NCI-H1436 treated with DMSO at 0.1 percent for 48 hours (cell line): ENCODE measurements at places on chromosomes 2 and 18.
A peak's percentile ranks its signal among the peaks of the same experiment; 100 is the strongest.

DNA sequence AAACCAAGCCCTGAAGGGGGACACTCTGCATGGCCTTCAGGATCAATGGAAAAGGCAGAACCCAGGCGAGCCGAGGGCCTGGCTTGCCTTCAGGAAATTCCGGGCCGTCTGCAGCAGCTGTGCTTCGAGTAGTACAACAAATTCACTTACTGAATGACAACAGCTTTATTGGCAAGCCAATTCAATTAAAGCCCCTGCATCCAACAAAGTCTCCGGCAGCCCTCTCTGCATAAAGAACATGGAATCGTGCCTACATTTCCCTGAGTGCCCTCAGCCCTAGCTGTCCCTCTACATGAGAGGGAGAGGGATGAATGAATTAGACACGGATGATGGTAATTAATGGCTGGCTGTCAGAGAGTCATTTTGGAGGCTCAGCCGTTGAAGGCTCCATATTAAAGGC is 189.0 kb downstream of the BCL11A start:
- DNase-seq = no peak

- no peak for DNase-seq
Measured at GRCh38 chr2:237722616-237723015, 76.0 kb upstream of the RBM44 start.

- peak; percentile 8 for DNase-seq
Measured at GRCh38 chr2:119290859-119291587, 67.4 kb downstream of the STEAP3 start.

GRCh38 chr2:75200140-75201096 is 1.1 kb upstream of the TACR1 start:
- no peak for DNase-seq
